ENCODE measurements at places on chromosomes 5 and 9.
A peak's percentile ranks its signal among the peaks of the same experiment; 100 is the strongest.

DNA sequence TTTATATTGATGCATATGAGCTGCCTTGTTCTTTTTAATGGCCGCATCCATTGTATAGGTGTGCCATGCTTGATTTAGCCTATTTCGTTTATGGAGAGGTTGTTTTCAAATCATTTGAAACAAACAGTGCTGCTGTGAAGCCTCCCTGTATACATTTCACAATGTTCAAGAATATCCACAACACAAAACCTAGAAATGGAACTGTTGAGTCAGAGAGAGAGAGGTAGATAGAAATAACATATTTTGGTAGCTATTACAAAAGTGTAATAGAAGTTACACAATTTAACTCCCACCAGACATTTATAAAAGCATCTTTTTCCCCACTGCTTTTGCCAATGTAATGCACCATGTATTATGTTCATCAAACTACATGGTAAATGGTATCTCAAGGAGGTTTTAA is 82.0 kb downstream of the FRMD3 start:
- no peak for DNase-seq

DNA sequence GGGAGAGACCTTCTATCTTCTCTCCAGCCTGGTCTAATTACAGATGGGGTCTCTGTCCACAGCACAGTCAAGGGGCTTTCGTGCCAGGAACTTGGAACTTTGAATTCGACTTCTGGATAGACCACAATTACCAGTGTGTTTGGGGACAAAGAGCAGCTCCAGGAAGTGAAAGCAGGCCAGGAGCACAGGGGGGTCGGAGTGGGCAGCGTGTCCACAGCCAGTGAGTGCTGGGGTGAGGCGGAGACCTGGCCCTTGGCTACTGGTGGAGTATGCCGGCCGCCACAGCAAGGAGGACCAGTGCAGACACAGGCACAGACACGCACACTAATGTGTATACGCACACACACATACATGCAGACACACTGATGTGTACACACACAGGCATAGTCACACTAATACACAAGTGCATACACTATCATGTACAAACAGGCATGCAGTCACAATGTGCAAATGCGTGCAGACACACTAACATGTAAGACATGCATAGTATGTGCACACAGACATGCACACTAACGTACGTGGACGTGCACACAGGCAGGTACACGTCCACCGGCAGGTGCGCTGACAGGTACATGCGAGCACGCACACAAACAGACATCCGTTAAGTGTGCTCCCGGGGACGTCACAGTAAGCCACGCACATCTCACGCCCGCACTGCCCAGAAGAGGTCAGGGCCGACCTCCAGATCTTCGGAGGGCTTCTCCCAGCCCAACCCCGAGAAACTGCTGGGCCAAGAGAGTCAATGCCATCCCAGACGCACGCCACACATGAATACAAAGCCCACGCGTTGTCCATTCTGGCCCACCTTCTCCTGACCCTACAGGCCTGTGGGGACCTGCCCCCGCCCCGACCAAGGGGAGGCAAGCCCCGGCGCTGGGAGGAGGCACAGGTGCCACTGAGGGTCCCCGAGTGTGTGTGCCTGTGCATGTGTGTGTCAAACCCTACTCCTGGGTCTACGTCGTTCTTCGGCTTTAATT is 46.5 kb downstream of the NKD2 start:
- no peak for DNase-seq

DNA sequence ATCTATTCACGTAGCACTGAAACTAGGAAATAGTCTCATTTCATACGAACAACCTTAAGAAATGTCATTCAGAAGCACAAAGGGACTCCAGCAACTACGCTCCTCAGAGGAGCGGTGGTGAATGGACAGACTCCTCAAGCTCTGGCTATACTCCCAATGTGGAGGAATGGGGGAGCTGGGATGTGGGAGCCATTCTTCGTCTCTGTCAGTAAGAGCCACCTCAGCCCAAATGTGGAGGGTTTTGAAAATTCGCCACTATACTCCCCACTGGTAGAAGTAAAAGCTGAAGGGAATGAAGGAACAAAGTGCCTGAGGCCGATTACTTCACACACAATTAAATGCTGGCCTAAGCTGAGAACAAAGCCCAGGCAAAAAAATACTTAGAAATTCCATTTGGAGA is 96.3 kb downstream of the ADAMTS12 start:
- DNase-seq: no peak

GRCh38 chr5:104789366-104789765 is 1226.8 kb upstream of the NUDT12 start:
- no peak for DNase-seq

- DNase-seq: no peak
Measured at GRCh38 chr5:172353271-172353812, 69.8 kb upstream of the UBTD2 start.

DNA sequence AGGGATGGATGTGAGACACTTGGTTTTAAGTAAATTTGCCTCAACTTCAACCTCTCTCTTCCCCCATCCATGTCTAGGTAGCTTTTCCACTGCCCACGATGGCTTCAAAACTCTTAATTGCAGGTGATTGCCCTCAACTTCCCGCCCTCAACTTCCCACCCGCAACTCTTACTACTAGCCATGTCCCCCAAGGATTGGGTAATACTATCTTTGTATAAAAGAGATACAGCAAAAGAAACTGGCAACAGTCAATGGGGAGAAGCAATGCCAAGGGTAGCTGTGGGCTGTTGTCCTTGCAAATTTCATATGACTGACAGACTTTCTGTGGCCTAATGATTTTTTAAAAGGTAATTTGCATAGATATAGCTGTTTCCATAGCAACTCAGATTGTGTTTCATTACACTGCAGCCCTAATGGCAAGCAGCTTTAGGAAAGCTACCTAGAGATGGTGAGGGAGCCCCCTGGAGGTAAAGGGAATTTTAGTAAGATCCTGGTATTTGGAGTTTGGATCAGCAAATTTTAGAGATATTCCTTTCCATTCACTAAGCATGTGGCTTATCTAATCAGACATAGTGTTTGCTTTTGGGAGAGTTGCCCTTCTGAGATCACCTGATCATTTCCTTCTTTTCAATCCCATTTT is 421.5 kb upstream of the DAP start:
- peak; percentile 21 for DNase-seq

DNA sequence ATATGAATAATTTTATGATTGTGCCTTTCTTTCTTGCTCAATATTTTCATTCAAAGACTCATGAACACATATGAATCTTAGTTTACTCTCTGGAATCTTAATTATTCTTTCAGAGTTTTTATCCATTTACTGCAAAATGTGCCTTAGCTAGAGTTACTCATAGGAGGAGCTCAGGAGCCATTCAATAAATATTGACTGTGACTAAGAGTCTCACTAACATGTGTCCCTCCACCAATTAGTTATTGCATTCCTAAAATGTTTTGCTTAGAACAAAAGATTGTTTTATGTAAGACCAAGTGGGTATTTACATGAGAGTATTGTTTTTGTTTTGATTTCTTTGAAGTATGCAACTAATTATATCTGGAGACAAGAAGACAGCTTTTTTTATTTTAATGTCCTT is 218.4 kb upstream of the MAST4 start:
- no peak for DNase-seq
